Smooth muscle cell of trachea (primary cell): ENCODE measurements at places on chromosomes 2 and 18. TPM values are rescaled to one million over a fixed set of nuclear protein-coding genes. Genes with fewer than 3 reads are reported as not detected.

PARD6G gene
- total RNA-seq, result 0.73 and 5.8 TPM in 2 replicates

BOK gene
- total RNA-seq, result 17.2 and 31.4 TPM in 2 replicates

TXNDC2 gene
- under 0.01 TPM in 2 replicates for total RNA-seq

BIN1 gene
- 40.4 and 96.4 TPM in 2 replicates for total RNA-seq

PMS1 gene
- total RNA-seq, result 25.2 and 37.1 TPM in 2 replicates

GPR45 gene
- total RNA-seq, result not detected in 2 replicates
